ENCODE measurements at places on chromosomes 1 and 21. TPM values are rescaled to one million over a fixed set of nuclear protein-coding genes. Genes with fewer than 3 reads are reported as not detected.

FMN2 gene
- total RNA-seq, result not detected

CNR2 gene
- not detected for total RNA-seq

DNA sequence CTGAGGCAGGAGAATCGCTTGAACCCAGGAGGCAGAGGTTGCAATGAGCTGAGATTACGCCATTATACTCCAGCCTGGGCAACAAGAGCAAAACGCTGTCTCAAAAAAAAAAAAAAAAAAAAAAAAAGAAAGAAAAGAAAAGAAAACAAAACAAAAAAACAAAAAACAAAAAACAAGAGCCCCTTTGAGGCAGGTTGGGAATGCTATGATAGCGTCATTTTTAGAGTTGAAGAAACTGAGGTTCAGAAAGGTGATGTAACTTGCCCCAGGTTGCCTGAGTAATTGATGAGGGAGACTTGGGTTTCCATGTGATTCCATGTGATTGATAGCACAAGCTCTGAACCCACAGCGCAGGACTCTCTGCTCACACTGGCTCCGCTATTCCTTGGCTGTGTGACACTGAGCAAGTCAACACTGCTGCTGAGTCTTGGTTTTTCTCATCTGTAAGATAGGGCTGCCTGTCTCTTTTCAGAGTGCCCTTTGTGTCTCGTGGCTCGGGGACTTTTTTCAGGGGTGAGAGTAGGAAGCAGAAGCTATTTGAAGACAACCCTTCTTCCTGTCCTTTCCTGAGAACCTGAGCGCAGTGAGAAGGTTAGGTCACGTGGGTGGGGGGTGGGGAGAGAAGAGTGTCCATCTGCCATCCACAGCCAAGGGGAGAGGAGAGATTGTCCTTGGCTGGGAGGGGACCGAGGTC, 2.5 kb downstream of the CNR2 start:
- H3K27me3 ChIP-seq, result peaks cover 8% of the 10 kb centered on the region
- no peaks in the 10 kb centered on the region for H3K36me3 ChIP-seq
- no peaks in the 10 kb centered on the region for H3K4me1 ChIP-seq
- H3K4me3 ChIP-seq, result no peak overlapping the region
- DNase-seq, result no peak

LCE2C gene
- not detected for total RNA-seq

DNA sequence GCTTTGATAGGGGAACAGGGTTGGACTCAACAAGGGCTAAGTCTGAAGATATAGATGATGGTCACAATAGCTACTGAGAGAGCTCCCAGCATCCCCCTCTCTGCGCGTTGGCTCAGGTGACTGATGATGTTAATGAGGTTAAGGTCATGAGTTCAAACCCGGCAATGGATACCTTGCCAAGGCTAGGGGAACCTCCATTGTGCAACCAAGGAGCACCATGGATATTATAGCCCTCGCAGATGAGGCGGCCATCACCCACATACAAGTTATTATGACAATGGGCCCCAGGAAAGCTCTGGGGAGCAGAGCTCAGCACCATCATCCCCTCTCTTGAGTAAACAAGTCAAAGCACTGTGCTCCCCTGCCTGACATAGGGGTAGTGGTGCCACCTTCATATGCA, 8.2 kb downstream of the KCNA2 start:
- no peaks in the 10 kb centered on the region for H3K27me3 ChIP-seq
- no peaks in the 10 kb centered on the region for H3K36me3 ChIP-seq
- no peak overlapping the region for H3K27ac ChIP-seq
- H3K4me1 ChIP-seq, result no peaks in the 10 kb centered on the region
- no peak overlapping the region for H3K4me3 ChIP-seq
- no peak for DNase-seq

POGZ gene
- 96.7 TPM for total RNA-seq

GRCh38 chr1:53737648-53738204, 1.2 kb downstream of the GLIS1 start:
- no peaks in the 10 kb centered on the region for H3K36me3 ChIP-seq
- peaks cover 11% of the 10 kb centered on the region for H3K4me1 ChIP-seq
- H3K27me3 ChIP-seq, result peaks cover 56% of the 10 kb centered on the region
- DNase-seq, result peak; percentile 13
- H3K27ac ChIP-seq, result no peak overlapping the region

GRCh38 chr1:110554871-110555801, 36.2 kb upstream of the KCNA10 start:
- H3K4me3 ChIP-seq, result no peak overlapping the region
- H3K27me3 ChIP-seq, result peaks cover 13% of the 10 kb centered on the region
- H3K27ac ChIP-seq, result no peak overlapping the region
- H3K4me1 ChIP-seq, result no peaks in the 10 kb centered on the region

GRCh38 chr1:56676571-56677035, 31.5 kb downstream of the PRKAA2 start:
- H3K4me1 ChIP-seq, result no peaks in the 10 kb centered on the region
- H3K27ac ChIP-seq, result no peak overlapping the region
- peak; percentile 31 for DNase-seq
- no peak overlapping the region for H3K4me3 ChIP-seq
- no peaks in the 10 kb centered on the region for H3K36me3 ChIP-seq
- no peaks in the 10 kb centered on the region for H3K27me3 ChIP-seq

DNA sequence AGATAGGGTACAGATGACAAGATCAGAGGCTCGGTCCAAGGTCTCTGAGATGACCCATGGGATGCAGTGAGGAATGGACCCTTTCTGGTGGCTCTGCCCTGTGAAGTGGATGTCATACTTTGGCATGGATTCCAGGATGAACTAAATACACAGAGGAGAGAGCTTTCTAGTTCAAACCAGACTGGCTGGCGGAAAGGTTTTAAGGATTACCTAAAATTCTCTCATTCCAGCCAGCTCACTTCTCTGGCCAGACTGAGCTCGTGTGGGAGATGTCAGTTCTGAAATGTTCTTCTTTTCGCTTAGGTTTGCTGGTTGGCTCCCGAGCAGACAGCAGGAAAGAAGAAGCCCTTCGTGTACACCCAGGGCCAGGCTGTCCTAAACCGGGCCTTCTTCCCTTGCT, 6.2 kb downstream of the RNPEP start:
- H3K27ac ChIP-seq, result no peak overlapping the region
- no peaks in the 10 kb centered on the region for H3K27me3 ChIP-seq
- H3K4me3 ChIP-seq, result no peak overlapping the region
- H3K36me3 ChIP-seq, result peaks cover 10% of the 10 kb centered on the region
- H3K4me1 ChIP-seq, result peaks cover 2% of the 10 kb centered on the region

MPL gene
- 0.18 TPM for total RNA-seq

DNA sequence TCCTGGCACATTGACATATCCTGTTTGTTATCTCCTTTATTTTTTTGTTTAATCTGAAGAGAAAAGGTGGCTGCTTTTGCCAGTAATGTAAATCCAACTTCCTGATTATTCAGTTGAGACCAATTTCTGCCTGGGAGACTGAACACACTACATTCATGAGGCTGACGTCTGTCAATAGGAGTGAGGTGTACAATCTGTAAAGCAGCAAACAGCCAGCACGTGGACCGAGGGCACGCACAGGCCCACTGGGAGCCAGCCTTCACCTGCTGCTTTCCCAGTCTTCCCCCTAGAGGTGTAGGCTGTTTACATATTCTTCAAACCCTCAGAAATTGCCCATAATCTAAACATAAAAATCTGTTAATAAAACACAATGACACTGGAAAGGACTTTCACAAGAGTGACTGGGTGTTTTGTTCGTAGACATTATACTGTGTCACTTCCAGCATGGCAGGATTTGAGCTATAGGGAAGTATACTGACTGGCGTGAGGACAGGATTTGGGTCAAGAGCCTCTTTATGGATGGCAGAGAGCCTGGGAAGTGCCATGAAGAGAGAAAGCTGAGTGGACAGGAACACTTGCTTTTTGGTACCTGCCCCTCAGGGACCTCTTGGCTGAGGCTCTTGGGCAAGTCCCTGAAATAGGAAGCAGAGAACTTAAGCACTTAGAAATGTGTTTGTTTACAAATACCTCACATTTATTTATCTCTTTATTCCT, 552.9 kb upstream of the CAMK1G start:
- no peak overlapping the region for H3K4me3 ChIP-seq
- H3K36me3 ChIP-seq, result no peaks in the 10 kb centered on the region
- H3K27me3 ChIP-seq, result peaks cover 12% of the 10 kb centered on the region
- no peaks in the 10 kb centered on the region for H3K4me1 ChIP-seq
- no peak overlapping the region for H3K27ac ChIP-seq

DNA sequence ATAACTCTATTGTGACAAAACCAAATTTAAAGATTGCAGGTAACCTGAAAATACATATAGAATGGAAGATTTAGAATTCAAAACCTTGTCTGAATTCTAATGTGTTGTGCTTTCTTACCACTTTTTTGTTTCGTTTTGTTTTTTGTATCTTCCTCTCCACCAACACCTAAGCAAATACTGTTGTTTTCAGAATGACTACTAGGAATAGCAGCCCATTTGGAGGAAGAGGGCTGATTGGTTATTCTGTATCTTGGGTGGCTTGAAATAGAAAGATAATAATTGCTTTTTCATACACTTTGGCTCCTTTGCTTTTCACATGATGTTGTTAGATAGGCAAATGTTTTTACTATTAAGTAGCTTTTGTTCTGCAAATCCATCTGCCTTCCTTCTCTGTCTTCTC, 61.0 kb upstream of the LRRC7 start:
- H3K4me1 ChIP-seq, result no peaks in the 10 kb centered on the region
- no peaks in the 10 kb centered on the region for H3K27me3 ChIP-seq
- no peaks in the 10 kb centered on the region for H3K36me3 ChIP-seq
- no peak overlapping the region for H3K27ac ChIP-seq
- no peak for DNase-seq

- H3K36me3 ChIP-seq, result no peaks in the 10 kb centered on the region
- DNase-seq, result no peak
- no peak overlapping the region for H3K4me3 ChIP-seq
- no peaks in the 10 kb centered on the region for H3K4me1 ChIP-seq
- H3K27me3 ChIP-seq, result no peaks in the 10 kb centered on the region
Observed at GRCh38 chr1:223198628-223198965, 55.5 kb upstream of the TLR5 start.

- no peaks in the 10 kb centered on the region for H3K27me3 ChIP-seq
- peak; percentile 79 for DNase-seq
- H3K27ac ChIP-seq, result no peak overlapping the region
- no peaks in the 10 kb centered on the region for H3K36me3 ChIP-seq
Observed at GRCh38 chr1:179369751-179370341, 4.1 kb downstream of the AXDND1 start.

DNA sequence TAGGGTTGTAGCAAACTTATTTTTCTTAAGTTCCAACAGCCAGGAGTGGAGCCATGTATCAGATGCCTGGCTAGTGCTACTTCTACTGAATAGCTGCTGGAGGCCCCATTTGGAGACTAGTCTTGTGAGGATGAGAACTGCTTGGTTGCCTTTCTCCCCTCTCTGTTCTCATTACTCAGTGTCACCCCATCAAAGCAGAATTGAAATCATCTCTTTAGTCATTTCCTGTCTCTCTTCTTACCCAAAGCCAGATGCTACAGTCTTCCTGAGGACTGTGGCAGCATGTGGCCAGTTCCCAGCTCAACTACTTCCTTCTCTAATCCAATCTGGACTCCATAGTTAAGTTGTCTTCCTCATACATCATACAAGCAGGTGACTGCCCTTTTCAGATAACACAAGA, 197.5 kb downstream of the BRINP2 start:
- no peak overlapping the region for H3K27ac ChIP-seq
- no peaks in the 10 kb centered on the region for H3K4me1 ChIP-seq
- H3K36me3 ChIP-seq, result no peaks in the 10 kb centered on the region
- DNase-seq, result no peak
- H3K27me3 ChIP-seq, result no peaks in the 10 kb centered on the region

GRCh38 chr1:45522324-45523104, 830 bp upstream of the PRDX1 start:
- no peaks in the 10 kb centered on the region for H3K36me3 ChIP-seq
- H3K27ac ChIP-seq, result peak overlapping the region; percentile 87

INTS7 gene
- total RNA-seq, result 18.1 TPM

DNA sequence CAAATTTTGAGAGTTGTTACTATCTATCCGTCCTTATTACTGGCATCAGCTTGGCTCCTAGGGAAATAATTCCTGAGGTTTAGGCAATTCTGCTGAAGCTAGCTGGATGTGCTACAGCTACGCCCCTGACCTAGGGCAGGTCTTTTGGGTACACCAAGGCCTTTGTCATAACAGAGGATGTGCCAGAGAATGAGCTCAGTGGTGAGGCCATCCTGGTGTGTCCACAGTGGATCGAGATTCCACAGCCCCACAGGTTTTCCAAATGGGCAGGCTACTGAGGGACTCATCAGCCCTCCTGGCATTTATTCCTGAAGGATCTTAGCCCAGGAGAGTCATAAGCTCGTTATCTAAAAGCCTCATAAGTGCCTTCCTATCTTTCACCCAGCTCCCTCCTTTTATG, 475.2 kb upstream of the USP24 start:
- no peaks in the 10 kb centered on the region for H3K4me1 ChIP-seq
- no peaks in the 10 kb centered on the region for H3K36me3 ChIP-seq
- DNase-seq, result no peak
- no peaks in the 10 kb centered on the region for H3K27me3 ChIP-seq
- no peak overlapping the region for H3K4me3 ChIP-seq

DNA sequence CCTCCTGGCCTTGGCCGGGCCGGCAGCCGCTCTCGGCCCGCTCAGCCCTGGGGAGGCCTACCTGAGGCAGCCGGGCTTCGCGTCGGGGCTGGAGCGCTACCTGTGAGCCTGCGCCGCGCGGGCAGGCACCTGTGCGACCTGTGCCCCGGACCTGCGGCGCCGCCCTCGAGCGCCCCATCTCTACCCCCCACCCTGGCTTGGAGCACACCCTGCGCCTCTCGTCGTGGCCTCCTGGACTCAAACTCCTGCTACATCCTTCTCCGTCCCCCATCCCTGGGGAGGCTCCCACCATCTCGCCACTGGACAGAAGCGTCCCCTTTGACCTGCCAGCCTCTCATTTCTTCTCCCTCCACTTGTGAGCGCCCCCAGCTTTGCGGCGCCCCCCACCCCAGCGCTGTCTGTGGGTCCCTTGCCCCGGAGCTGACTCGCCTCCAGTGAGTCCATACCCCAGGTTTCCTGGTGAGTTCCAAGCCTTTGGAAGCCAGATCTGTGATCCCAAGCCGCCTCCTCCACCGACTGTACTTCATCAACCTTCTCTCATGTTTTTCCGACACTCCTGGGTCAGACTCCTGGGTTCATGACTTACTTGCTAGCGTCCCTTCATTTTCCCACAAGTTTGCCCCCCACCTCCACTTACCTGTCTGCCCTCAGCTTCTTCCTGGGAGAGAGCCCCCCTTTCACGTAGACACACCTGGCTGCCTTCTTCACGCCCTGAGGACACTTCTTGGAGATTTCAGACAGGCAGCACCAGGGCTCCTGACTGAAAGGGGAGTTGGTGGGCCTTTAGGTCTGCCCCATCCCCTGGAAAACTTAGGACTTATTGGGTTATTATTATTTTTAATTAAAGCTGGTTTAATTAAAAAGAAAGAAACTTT, 1.3 kb downstream of the FOXE3 start:
- no peaks in the 10 kb centered on the region for H3K36me3 ChIP-seq
- H3K4me3 ChIP-seq, result no peak overlapping the region

DNA sequence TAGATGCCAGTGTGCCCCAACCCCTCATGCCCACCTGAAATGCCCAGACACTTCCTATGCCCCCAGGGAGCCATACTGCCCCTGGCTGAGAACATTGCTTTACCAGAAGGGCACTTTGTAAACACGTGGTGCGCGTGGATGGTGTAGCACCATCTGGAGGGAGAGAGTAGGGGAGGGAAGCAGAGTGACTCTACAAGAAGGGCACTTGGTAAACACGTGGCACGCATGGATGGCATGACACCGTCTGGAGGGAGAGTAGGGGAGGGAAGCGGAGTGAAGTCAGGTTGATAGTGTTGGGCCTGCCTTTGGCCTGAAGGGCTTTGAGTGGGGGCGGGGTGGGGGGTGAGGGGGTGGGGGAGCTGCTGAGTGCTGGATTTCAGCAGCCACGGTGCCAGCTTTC, 324.0 kb upstream of the VAMP3 start:
- DNase-seq, result no peak
- no peaks in the 10 kb centered on the region for H3K4me1 ChIP-seq
- no peaks in the 10 kb centered on the region for H3K36me3 ChIP-seq
- H3K27me3 ChIP-seq, result no peaks in the 10 kb centered on the region

All from endothelial cell of umbilical vein (primary cell).